Right kidney (tissue), 9 donors: ENCODE measurements at places on chromosomes 5 and 9.

DNA sequence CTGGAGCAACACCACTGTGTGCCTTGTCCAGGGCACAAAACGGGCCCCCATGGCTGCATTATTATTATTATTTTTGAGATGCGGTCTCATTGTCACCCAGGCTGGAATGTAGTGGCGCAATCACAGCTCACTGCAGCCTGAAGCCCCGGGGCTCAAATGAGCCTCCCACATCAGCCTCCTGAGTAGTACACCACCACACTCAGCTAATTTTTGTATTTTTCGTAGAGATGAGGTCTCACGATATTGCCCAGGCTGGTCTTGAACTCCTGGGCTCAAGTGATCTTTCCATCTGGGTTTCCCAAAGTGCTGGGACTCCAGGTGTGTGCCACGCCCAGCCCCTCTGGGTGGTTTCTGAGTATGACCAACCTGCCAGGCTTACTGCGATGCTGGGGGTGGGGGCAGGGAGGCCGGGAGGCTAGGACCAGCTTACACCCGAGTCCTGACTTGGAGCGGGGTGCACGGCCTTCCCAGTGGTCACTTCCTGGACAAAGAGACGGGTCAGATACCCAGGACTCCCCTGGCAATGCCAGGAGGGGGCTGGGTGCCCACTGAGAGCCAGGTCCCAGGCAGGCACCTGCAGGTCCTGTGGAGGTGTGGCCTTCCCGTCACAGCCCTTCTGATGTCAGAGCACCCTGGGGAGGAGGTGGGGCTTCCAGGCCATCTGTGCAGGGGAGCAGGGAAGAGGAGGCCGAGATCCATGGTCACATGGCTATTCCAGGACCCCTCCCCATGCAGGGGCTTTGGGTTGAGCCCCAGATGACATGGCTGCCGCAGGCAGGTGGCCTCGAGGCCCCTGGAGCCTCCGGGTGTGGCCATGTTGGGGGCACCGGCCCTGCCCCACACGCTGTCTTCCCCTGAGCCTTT lies 8.3 kb upstream of the NRARP start:
- no peak for DNase-seq

DNA sequence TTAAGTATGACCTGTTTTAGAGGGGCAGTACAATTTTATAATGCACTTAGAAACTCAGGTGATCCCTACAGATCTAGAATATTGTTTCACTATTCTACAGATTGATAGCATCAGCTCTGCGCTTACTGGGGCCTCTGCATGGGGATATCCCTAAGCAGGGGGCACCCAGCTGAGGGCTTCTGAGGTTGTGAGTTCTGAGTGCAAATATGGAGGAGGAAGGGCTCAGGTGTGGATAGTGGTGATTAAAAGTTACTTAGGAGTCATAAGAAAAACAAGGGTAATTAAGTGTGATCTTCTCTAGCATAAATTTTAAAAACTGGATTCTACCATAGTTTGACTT lies 274.4 kb downstream of the EFNA5 start:
- no peak for DNase-seq

DNA sequence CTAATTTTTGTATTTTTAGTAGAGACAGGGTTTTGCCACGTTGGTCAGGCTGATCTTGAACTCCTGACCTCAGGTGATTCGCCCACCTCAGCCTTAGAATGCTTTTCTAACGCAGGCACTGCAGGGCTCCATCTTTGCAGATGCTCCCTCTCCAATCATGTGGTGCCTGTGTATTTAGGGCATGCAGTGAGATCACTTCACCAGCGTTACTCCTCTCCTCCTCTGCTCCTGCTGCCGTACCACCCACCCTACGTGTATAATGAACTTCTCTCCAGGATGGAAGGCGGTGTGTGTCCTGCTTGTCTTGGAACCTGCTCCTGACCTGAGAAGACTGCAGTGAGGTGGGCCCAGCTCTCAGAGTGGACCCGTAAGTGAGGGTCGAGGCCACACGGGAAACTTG lies 13.6 kb upstream of the CFAP157 start:
- DNase-seq = no peak

DNA sequence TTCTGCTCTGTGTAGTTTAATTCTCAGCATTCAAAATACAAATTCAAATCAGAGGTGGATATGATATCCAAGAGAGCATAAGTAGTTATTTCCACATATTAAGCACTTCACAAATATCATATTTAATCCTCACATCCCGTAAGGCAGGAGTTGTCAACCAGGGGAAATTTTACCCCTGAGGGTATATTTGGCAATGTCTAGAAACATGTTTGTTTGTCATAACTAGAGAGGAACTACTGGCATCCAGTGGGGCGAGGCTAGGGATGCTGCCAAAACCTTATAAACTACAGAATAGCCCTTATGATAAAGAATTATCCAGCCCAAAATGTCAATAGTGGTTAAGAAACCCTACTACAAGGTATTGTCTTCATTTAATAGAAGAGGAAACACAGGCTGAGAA lies 619.4 kb downstream of the SLCO4C1 start:
- DNase-seq = no peak

DNA sequence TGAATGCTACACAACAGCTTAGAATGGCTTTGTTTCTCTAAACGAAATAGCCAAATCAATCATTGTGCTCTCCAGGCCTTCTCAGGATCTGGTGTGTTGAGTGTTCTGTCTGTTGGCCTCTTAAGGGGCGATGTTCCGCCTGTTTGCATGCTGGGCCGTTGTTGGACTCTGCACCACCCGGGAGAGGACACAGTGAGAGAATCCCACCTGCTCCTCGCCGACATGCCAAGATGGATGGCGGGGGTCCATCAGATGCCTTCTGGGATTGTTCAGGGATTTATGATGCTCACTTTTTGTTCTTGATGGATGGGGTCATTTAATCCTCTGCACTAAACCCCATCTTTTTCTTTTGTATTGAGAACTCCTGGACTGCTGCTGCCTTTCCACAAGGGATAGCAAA lies 159.9 kb downstream of the NTRK2 start:
- DNase-seq = no peak

GRCh38 chr9:92425474-92425873 lies 1.2 kb upstream of the OMD start:
- no peak for DNase-seq

GRCh38 chr9:101372327-101373118 lies 12.3 kb downstream of the BAAT start:
- DNase-seq = no peak

DNA sequence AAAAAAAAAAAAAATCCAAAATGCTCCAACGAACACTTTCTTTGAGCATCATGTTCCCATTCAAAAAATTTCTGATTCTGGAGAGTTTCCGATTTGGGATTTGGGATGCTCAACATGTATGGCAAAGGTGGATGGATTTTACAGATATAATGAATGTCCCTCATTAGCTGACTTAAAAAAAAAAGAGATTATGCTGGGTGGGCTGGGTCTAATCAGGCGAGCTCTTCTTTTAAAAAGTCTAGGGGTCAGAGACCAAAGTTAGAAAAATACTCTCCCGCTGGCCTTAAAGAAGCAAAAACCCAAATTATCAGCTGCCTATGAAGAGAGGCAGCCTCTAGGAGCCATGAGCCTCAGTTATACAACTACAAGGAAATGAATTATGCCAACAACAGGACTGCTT lies 15.2 kb upstream of the CTNNAL1 start:
- DNase-seq = no peak

- DNase-seq = no peak
Observed at GRCh38 chr5:147836439-147836838, 5.0 kb upstream of the SPINK1 start.

DNA sequence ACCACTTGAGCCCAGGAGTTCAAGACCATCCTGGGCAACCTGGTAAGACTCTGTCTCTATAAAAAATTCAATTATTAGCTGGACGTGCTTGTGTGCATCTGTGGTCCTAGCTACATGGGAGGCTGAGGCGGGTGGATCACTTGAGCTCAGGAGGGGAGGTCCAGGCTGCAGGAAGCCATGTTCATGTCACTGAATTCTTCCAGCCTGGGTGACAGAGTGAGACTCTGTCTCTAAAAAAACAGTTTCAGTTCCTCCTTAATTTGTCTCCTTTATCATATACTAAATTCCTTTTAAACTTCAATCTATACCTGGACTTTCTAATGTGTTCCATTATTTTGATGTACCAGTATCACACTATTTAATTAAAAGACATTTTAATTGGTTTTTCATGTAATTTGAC lies 422.2 kb upstream of the TLE4 start:
- DNase-seq = no peak

DNA sequence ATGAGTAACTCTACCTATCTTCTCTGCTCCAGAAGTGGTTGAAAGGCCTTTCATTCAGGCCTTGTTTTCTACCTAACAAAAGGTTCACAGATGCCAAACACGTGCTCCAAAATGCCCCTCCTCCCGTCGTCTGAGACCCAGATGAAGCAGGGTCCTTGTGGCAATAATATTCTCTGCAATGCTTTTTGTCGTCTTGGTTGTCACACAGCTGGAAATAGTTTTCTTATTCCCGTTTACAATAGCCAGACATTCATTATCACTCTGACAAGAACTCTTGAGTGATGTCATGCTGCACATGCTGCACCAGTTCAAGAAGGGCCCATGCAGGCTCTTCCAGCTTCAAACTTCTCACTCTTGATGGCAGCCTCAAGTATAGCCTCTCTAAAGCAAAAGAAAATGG lies 7.8 kb downstream of the LPAR1 start:
- no peak for DNase-seq
